ENCODE measurements at places on chromosomes 7 and 10.

DNA sequence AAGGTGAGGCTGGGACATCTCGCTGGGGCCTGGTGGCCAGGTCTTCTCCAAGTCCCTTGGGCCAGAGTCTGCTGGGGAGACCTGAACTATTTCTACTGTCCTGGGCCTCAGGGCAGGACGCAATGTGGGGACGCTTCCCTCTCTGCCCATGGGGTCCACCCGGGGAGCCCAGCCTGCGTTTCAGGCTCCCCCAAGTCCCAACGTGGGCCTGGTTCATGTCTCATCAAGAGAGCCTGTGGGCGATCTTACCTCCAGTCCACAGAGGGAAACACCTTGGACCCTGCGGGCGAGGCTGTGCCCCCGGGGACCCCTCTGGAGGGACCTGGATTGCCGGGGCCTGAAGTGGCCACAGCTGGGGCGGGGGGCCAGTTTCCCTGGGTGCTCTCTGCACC, 91.7 kb downstream of the DNAJB6 start:
- no peak for DNase-seq

GRCh38 chr10:106836933-106837663, 327.4 kb downstream of the SORCS1 start:
- no peak for DNase-seq

DNA sequence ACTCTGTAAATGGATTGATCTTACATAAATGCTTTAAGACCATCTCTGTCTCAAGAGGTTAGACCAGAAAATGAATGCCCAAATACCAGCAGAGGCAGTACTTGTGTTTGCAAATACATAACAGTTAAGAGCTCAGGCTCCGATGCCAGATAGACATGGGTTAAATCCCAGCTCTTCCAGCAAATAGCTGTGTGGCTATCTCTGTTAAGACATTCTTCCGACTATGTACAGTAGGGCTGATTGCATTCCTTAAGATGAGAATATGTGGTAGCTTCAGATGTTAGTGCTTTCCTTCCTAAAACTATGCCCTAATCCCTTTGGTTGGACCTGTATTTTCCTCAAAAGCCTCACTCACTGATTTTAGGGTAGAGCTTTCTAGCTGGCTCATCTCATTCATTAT, 2.2 kb downstream of the IDE start:
- DNase-seq, result no peak

GRCh38 chr10:34137201-34137600, 677.9 kb downstream of the PARD3 start:
- no peak for DNase-seq

GRCh38 chr7:105776986-105777910, 99.2 kb downstream of the ATXN7L1 start:
- DNase-seq, result no peak

DNA sequence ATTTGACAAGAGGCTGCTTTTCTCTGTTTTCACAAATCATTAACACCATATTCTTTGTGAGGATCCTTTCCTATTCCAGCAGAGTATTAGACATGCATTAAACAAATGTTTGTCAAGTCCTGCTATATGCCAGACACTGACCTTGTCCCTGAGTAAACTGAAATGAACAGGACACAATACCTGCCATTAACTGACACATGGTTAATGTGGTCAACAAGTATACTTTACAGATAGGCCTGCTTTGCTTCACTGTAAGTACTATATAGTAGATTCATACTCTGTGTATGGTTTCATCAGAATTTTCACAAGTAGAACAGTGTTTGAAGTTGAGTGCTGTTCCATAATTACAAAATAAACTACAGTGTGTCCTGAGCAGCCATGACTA, 5.9 kb downstream of the TNKS2 start:
- DNase-seq, result no peak

GRCh38 chr10:30056281-30056680, 3.1 kb downstream of the JCAD start:
- no peak for DNase-seq

DNA sequence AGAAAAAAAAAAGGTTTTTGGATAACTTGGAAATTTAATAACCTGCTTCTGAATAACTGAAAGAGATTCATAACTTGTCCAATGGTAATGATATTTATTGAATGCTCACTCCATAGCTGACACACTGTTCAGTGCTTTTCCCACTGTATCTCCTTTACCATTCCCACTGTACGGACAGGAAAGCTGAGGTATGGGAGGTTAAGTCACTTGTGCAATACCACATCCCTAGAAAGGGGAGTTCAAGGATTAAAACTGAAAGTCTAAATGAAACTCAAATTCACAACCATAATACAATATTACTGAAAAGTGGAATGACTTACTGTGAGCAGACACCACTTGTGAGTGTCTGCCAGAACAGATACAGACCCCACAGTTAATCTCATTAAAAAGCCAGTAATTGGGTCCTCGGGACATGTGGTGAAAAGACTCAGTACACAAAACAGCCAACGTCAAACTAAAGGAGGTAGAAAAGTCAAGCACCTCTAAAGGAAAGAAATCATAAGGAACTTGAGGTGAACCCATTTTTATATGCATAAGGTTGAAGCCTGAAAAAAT, 13.8 kb upstream of the RHOBTB1 start:
- no peak for DNase-seq

- no peak for DNase-seq
Observed at GRCh38 chr7:22628112-22628511, 98.9 kb upstream of the IL6 start.

DNA sequence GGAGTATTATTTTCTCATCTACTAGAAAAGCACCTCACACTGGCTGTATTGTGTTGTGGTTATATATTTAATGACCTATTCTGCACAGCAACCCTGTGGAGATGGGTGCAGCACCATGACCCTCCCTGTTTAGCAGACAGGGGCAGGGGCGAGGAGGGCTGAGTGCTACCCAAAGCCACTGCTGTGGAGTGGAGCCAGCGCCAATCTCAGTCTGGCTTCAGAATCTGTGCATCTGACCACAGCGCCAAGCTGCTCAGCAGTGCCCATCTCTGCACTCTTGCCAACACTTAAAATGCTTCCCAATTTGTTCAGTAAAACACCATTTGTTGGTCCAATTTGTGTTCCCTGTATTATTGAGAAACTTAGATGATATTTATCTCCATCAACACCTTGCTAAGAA, 239.1 kb downstream of the ZMYND11 start:
- no peak for DNase-seq
